ENCODE measurements at places on chromosomes 3 and 15.

DNA sequence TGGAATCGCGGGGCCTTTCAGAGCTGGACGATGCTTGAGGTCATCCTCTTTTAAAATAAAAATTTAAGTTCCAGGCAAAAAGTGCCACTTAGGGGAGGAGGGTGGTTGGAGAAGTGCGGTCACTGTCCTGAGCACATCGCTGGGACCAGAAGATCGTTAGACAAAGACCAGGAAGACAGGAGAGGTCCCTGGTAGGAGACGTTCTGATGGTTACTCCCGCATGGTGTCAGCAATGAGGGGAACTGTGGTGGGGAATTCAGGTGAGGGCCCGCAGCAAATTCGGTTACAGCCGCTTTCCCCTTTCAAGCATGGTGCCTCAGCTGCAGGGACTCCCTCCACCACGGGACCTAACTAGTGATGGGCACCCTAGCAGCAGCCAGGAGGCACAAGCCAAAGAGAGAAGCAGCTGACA lies 1.0 kb upstream of the ISY1 start:
- no peak for DNase-seq

- DNase-seq, result no peak
Observed at GRCh38 chr3:35183927-35184675, 455.2 kb upstream of the ARPP21 start.

GRCh38 chr15:52098323-52098722 lies 14.3 kb downstream of the BCL2L10 start:
- DNase-seq, result no peak

DNA sequence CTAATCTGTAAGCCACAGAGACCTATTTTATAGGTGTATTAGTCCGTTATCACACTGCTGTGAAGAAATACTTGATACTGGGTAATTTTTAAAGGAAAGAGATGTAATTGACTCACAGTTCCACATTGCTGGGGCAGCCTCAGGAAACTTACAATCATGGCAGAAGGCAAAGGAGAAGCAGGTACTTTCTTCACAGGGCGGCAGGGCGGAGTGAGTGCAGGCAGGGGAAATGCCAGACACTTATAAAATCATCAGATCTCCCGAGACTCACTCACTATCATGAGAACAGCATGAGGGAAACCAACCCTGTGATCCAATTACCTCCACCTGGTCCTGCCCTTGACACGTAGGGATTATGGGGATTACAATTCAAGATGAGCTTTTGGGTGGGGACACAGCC lies 108.7 kb downstream of the GALK2 start:
- no peak for DNase-seq

DNA sequence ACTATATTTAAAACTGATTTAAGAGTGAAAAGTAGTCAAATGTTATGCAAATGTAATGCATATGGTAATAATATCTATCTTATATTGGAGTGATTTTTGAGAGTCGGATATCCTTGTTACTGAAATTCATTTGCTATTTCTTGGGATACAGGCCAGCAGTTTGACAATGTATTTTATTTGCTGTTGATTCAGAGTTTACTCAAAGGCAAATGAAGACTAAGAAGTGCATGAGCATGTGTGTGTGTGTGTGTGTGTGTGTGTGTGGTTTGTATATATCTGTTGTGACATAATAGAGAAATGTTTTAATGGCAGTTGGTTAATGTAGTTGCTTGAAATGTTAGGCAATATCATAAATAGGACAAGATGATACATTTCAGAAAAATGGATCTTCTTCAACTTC lies 39.0 kb downstream of the UNC13C start:
- DNase-seq, result no peak

DNA sequence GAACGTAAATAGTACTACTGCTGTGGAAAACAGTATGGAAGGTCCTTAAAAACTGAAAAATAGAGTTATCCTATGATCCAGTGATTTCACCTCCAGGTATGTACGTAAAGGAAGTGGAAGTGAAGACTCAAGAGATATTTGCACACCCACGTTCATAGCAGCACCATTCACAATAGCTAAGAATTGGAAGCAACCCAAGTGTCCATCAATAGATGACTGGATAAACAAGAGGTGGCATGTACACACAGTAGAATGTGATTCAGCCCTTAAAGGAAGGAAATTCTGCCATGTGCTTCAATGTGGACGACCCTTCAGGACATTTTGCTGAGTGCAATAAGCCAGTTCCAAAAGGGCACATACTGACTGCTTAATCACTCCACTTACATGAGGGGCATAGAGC lies 188.3 kb downstream of the APBA2 start:
- no peak for DNase-seq

Measured in Right ventricle myocardium superior (tissue), 1 donor.